ENCODE measurements at places on chromosomes 5 and 9. TPM values are rescaled to one million over a fixed set of nuclear protein-coding genes. Genes with fewer than 3 reads are reported as not detected.

The SLC45A2 gene
- total RNA-seq: 0.10 TPM

The PTGER4 gene
- 83.0 TPM for total RNA-seq

The SLC22A4 gene
- 4.9 TPM for total RNA-seq

The EQTN gene
- not detected for total RNA-seq

The PCDHB15 gene
- total RNA-seq: 0.98 TPM
